ENCODE measurements at places on chromosomes 1 and 21. TPM values are rescaled to one million over a fixed set of nuclear protein-coding genes. Genes with fewer than 3 reads are reported as not detected.

Gene CFHR2
- not detected for total RNA-seq

Gene UBXN11
- 2.0 TPM for total RNA-seq

Gene SRRM1
- total RNA-seq, result 59.1 TPM

Gene CAMK1G
- not detected for total RNA-seq

Gene ZFP69
- total RNA-seq, result 2.0 TPM

Gene ENO1
- 1,929 TPM for total RNA-seq

Gene MEF2D
- total RNA-seq, result 29.4 TPM

Gene TMOD4
- total RNA-seq, result not detected

Gene TENT5C
- total RNA-seq, result under 0.01 TPM

Gene ABCD3
- 26.5 TPM for total RNA-seq

Gene ZNF683
- total RNA-seq, result not detected

Gene OPTC
- total RNA-seq, result not detected

Gene MFSD2A
- 1.6 TPM for total RNA-seq

Gene AMY1A
- total RNA-seq, result not detected

Gene ERVH48-1
- not detected for total RNA-seq

Gene NBPF19
- total RNA-seq, result 3.1 TPM

Gene EDN2
- not detected for total RNA-seq

Gene DPYD
- total RNA-seq, result 28.1 TPM

Gene KIF21B
- 4.6 TPM for total RNA-seq
